ENCODE measurements at places on chromosomes 16 and 17. TPM values are rescaled to one million over a fixed set of nuclear protein-coding genes. Genes with fewer than 3 reads are reported as not detected.

DNA sequence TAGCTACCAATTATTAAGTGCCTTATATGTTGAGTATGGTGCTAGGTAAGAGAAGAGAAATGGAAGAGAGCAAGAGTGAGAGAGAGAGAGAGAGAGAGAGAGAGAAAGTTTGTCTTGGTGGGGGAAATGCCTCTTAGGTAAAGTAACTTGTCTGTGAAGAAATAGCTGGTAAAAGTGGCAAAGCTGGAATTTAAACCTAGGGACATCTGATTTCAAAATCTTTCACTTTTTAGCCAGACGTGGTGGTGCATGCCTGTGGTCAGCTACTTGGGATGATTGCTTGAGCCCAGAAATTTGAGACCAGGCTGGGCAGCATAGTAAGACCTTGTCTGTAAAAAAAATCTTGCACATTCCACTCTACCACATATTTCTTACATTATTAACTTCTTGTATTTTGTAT, 23.0 kb upstream of the CDR2 start:
- DNase-seq, result no peak

NXPH3 gene
- total RNA-seq, result 6.5 TPM

GRCh38 chr16:66155933-66156332, 210.6 kb upstream of the CDH5 start:
- no peak for DNase-seq

- no peak for DNase-seq
Measured at GRCh38 chr16:89269805-89270665, 52.5 kb downstream of the ZNF778 start.

DNA sequence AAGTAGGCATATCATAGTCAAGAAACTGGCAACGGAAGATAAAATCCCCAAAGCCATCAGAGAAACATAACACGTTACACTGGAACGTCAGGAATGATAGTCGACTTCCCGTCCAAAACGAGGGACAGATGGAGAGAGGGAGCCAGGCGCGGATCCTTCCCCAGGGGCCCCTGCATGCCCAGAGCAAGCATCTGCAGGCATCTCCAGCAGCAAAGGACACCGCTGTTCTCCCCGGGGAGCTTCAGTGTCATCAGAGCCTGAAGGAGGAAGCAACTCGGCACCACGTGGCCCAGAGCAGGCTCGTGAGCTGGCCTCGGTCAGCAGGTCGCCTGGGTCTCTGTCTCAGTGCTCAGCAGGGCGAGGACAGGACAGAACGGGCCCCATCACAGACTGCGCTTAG, 50.1 kb downstream of the LMF1 start:
- peak; percentile 40 for DNase-seq

C17orf67 gene
- total RNA-seq, result 1.4 TPM

- no peak for DNase-seq
Measured at GRCh38 chr17:37702598-37702997, 42.3 kb downstream of the HNF1B start.

DNA sequence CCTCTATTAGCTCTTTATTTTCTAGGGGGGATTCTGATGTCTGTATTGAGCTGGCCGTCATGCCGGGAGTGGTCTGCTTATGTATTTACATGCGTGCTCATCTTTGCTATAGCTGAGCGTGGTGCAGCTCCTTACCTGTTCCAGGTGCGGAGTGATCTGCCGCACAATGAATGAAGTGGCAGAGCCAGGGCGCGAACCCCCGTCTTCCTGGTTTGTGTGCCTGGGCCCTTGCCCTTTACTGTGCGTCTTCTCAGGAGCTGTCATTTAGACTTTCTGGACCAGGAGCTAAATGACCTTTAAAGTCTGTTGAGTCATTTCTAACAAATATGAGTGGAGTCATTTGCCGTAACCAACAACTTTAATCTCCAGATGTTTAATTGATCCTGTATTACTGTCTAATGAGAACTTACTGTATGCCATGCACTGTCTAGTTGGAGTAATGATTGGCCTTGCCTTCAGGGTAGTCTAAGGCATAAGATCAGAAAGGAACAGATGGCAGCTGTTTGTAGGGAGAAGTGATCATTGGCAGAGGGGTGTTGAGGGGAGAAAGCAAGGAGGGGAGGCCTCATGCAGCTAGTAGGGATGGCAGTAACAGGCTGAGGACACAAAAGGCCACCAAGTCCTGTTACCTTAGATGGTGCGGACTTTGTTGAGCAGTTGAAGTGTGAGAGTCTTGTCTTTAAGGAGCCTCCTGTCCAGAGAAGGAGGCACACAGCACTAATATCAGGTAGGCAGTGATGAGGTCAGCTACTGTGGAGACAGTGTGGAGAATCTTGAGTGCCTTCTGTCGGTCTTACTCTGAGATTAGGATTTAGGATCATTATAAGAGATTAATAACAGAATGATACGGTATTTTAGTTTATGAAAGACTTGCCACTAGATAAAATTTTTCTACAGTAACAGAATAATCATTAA, 53.9 kb downstream of the USP10 start:
- DNase-seq, result no peak

HOXB3 gene
- total RNA-seq, result 2.8 TPM

DNA sequence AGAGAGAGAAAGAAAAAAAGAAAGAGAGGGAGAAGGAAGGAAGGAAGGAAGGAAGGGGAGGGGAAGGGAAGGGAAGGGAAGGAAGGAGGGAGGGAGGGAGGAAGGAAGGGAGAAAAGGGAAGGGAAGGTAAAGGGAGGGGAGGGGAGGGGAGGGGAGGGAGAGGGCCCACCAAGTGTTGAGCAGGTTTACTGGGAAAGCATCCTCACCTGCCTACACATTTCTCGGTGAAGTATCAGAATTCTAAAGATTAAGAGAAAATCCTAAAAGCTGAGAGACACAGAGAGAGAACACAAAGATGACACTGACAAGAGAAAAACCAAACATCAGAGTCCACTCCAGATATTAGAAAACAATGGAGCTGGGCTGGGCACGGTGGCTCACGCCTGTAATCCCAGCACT, 12.3 kb upstream of the CMTM3 start:
- no peak for DNase-seq

DNA sequence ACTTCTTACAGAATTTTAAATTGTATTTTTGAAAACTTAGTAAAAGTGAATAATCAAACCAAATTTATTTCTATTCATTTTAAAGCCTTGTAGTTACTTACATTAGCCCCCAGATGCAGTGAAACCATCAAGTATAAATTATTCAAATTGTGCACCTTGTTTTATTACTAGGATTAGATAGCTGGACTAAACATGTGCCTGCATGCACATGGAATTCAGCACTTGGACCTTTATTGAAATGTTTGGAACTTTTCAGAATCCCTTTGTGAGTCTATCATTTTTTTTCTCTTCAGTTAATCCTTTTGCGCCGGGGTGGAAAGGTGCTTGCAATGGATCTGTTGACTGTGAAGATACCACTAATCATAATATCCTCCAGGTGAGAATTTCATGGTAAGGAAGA, 4.7 kb downstream of the ZPBP2 start:
- DNase-seq, result no peak

GRCh38 chr16:82991966-82992675, 365.4 kb downstream of the CDH13 start:
- no peak for DNase-seq

DNA sequence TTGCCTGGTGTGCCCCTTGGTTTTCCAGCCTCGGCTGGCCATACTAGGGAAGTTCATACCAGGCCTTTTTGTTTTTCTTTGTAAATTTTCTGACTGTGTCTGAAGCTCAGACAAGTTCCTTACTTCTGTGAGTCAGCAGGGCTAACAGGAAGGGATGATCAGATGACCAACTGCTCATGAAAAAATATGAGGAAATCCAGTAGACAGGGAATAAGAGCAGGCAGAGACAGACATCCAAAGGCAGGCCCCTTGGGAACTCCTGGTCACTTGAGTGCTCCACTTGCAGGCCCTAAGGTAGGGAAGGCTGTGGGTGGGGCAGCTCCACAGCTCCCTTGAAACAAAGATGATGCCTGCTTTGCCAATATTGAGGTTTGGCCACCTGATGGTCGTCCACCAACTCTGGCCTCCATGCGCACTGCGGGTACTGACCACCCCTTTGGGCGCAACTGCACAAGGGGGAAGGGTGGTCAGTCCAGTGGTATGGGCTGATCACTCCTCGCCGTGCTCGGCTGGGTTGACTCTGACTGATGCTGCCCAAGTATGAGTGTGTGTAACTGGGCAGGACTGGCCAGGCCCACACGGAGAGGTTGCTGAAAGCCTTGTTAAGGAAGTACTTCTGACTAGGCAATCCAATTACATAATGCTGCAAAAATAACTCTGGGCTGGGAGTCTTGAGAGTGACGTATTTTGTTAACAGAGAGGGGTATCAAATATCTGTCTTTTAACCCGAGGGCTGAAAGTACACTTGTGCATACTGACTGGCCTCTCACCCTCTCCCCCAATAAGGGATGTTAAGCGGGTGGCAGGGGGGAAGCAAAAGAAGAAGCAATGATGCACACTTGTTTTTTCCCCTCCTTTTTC, 20.8 kb upstream of the ZFHX3 start:
- peak; percentile 73 for DNase-seq

DNA sequence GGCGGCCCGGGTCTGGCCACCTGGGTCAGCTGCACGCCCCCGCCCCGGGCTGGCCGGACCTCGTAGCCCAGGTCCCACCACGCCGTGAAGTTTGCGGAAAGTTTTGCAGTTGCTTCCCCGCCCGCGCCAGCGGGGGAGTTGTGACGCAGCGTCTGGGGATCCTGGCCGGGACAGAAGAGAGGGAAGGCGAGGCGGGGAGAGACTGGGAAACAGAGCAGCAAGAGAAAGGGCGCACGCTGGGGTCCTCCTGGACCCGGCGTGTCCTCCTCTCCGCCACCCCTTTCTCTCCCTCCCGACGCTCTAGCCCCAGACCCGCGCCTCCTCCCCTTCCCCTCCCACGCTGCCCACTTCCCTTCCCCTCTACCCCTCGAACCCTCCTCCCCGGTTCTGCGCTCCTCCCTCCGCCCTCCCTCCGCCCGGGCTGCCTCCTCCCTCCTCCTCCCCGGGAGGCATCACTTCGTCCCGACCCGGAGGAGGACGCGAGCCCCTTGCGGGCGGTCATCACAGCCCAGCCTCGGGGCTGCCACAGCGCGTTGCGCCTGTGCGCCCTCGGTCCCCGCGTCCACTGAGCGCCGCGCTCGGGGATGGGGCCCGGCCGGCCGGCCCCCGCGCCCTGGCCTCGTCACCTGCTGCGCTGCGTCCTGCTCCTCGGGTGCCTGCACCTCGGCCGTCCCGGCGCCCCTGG, at the start of gene MRC2:
MRC2 (plus strand) TSS at position 452 of the 685 bp plus-strand sequence; CDS start at position 585, 133 bp downstream.
- DNase-seq, result peak; percentile 86

GRB7 gene
- total RNA-seq, result 1.3 TPM

RAP1GAP2 gene
- 49.1 TPM for total RNA-seq

NHLRC4 gene
- 0.97 TPM for total RNA-seq

DNA sequence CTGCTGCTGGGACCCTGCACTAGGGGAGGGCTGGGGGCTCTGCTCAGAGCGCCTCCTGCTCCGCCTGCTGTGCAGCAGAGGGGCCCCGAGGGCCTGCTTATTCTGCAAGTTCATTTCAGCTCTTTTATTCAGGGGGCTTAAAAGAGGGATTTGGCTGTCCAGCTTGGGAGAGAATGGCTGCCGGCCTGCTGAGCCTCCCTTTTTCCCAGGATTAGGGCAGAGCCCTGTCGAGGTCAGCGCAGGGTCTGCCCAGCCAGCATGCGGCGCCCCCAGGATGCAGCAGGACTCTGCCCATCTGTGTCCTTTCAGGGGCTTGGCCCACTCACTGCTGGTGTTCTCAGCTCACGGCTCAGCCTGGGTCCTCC, 1.1 kb downstream of the SMIM5 start:
- peak; percentile 20 for DNase-seq

- no peak for DNase-seq
Measured at GRCh38 chr17:43662413-43663141, 855 bp upstream of the MEOX1 start.

GRCh38 chr16:75415169-75415905, 18.0 kb downstream of the CFDP1 start:
- no peak for DNase-seq

DNA sequence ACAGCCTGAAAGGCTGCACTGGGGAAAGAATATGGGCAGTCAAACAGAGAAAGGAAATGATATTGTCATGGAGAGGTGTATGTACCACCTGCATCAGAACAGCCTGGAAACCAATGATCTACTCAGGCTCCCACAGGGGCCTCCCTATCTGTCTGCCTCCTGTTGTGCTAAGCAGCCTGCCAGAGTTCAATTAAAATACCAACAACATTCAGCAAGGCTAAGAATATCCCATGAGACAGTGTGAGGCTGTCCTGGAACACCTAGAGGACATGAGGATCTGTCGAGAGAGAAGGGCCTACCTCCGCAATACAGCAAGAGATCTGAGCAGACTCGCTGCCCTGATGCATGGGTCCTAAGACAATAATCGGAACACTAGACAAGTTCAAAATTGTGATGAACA, 8.4 kb downstream of the FXR2 start:
- no peak for DNase-seq

DNA sequence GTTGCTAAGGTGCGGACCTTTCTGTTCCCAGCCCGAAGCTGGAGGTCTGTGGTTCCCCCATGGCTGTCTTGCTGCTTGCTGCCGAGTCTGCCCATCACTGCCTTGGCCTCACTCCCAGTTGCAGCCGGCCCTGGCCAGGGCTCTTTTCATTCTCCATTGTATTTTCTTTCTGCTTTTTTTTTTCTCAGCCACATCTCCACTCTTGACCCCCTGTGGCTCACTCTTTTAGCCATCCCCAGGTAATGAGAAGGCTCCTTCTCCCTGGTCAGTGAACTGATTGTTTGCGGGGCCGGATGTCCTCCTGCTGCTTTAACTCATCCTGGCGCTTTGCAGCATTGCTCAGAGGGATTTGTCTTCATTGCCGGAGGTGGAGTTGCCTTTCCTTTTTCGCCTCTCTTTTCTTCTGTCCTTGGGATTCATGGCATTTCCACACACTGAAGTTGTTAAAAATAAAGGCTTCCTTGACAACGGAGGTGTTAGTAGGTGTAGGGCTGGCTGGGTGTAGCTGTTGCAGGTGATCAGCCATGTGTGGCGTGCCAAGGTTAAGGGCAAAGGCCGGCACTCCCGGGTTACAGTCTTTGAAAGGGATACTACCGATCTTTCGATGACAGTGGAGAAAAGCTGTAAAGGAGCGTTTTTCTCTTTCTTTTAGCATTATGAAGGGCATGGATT, 34.1 kb downstream of the MAP2K6 start:
- no peak for DNase-seq

DNA sequence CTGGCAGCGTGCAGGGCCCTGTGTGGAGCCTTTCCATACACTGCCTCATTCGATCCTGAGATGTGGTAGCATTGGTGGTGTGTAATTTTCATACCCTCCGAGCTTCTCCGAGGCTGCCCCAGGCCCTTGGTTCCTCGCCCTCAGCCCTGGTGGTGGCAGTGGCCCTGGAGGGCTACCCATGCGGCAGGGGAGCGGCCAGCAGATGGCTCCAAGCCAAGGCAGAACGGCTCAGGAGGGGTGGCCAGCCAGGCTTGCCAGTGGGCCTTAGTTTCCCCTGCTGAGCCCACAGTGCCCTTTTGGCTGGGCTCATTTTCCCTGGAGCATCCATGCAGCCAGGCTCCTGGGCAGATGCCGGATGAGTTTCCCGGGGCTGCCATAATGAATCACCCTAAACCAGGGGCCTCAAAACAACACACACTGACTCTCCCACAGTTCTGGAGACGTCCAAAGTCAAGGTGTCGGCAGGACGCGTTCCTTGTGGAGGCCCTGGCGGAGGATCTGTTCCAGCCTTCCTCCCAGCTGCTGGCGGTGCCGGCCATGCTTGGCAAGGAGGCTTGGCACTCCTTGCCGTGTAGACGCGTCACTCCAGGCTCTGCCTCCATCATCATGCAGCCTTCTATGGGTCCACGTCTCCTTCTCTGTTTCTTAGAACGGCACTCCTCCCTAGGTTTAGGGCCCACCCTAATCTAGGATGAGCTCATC, 158.8 kb upstream of the GSE1 start:
- DNase-seq, result no peak

All from left cardiac atrium (tissue), 4 donors.